ENCODE measurements at places on chromosomes 1 and 21.

DNA sequence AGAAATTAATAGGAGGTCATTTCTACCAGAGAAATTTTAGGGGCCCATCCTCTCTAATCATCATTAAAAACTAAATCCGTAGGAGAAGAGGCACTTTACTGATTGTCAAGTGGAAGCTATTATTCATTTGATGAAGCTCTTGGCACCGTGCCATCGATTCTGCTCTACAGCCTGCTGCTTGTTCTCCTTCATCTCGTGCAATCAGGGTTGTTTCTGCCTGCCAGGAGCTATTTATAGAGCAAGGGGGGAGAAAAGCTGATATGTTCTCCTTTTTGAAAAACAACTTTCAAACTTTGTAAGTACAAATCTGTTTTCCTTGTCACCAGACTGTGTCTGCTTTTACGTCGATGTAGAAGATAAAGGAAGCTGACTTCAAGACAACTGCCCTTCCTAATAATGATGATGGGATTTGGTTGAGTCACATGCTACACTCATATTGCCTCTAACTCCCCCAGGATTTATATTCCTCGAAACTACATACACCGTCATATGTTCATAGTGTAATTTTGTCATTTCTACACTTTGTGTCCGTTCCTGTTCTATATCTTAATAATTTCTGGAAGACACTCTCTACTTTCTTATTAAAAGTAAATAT lies 169.6 kb upstream of the LHX8 start:
- DNase-seq, result peak; percentile 84

DNA sequence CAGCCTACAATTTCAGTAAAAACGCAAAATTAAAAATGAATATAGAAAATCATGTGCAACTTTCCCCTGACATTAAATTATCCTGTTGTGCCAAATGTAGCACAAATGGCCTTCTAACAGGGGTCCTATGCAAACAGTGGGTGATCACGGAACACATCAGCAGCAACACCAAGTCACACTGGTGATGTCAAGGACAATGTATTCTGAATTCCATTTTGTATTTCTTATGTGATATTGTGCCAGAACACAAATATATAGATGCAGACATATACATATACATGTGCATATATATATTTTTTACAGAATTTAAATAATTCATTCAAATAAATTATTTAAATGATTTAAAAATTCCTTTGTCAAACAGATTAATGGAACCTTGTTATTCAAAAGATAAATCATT lies 8.6 kb upstream of the ADGRL2 start:
- DNase-seq, result no peak

DNA sequence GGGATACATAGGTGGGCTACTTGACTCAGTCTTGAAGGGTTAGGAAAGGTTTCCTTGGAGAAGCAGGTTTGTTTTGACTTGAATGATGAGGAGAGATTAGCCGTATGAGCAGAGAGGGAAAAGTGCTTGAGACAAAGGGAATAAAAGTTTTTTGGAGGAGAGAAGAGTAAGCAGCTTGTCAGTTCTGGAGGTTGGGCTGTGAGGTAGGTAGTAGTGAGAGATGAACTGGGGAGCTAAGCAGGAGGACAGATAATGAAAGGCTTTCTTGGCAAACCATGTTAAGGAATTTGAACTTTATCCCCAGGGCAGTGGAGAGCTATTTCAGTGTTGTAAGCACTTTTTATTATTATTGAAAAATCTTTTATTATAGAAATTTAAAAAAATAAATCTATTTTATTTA lies 3.6 kb downstream of the OSBPL9 start:
- no peak for DNase-seq

- no peak for DNase-seq
These were observed 79.9 kb upstream of the GPR52 start for GRCh38 chr1:174367892-174368291.

- DNase-seq, result no peak
These were observed 23.8 kb upstream of the APP start for GRCh38 chr21:26194326-26194725.

DNA sequence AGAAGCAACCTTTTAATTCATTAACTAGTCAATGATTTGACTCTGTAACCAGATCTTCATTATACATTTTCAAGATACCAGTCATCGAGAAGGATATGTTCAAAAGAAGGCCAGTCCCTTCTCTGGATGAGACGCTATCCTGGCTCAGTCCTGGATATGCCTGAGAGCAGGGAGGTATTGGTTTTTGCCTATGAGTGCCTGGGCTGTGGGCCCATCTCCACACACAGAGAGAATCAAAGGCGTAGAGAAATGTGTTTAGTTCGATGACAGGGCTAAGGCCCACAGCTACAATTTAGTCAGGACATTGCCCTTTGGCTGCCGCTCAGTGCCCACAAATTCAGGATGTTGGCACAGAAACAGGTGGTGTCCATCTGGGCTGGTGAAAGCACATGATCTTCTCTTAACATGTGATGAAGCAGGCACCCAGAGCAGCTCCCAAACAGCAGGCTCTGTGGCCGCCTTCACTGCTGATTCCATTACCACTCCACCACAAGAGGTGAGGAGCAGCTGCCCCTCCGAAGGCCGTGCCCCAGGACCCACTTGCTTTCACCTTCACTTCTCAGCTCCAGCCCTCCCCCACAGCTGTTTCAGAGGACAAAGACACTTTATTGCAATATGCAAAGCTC lies 24.7 kb downstream of the ACKR1 start:
- no peak for DNase-seq

- DNase-seq, result no peak
These were observed 10.7 kb downstream of the DDI2 start for GRCh38 chr1:15628003-15628402.
